Activated T-helper 2 cell treated with anti-CD3 and anti-CD28 coated beads, Interferon-gamma antibody, Interleukin-2, Interleukin-4, amounts not matched to agents 10 μg/mL and 5 μg/mL and 100 μg/mL, durations not matched to agents 14 hours and 24 hours and 36 hours (primary cell): ENCODE measurements at places on chromosomes 6 and 20.

DNA sequence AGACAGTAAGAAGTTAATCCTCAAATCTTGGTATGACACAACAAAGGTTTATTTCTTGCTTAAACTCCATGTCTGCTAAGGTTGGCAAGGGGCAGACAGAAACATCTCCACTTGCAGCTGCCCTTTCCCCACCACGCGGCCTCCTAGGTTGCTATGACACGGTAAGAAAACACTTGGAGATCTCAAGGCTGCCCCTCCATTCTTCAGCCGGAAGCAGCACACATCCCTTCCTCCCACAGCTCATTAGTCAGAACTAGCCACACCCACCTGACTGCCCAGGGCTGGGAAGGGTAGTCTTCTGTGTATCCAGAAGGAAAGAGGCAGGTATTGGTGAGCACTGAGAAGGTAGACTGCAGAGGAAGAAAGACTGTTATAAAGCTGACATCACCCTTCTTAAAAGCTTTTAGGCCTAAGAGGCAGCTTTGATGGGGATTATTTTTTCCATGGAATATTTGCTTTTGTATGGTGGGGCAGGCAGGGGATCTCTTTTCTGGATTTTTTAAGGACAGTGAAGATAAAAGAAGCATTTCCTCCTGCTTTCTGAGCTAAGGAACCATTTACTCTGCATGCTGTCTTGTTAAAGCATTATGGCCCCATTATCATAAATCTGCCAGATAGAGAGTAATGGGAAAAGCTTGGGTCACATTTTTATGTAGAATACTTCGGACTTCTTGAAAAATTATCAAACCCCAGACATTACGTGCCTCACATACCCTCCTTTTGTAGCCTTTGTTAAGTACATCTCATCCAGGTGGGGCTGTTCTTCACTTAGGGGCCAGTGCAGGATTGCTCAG, 41.6 kb downstream of the MRAP2 start:
- no peak for DNase-seq
- no peak overlapping the region for H3K4me3 ChIP-seq
- H3K36me3 ChIP-seq: no peaks in the 10 kb centered on the region
- no peak overlapping the region for H3K27ac ChIP-seq
- H3K27me3 ChIP-seq: no peaks in the 10 kb centered on the region

DNA sequence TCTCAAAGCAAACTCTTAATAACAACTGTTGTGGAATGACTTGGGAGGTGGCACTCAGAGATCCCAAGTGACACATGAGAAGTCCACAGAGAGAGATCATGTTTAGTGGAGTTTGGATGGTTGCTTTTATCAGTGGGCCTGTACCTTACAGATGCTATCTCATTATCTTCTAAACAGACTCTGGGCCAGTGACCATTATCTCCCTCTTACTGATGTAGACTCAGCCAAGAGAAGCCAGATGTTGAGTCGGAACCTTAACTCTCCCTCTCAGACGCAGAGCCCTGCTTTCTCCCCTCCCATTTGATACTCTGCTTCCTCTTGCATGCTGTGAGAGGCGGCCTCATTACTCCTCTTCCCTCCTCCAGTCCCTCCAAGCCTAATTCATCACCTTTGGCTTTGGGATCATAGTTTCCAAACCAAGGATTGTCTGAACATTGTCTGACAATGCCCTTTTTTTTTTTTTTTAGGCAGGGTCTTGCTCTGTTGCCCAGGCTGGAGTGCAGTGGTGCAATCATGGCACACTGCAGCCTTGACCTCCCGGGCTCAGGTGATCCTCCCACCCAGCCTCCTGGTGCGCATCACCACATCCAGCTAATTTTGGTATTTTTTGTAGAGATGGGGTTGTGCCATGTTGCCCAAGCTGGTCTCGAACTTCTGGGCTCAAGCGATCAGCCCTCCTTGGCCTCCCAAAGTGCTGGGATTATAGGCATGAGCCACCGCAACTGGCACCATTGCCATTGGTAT, 4.5 kb upstream of the DDR1 start:
- H3K4me3 ChIP-seq: no peak overlapping the region
- no peaks in the 10 kb centered on the region for H3K36me3 ChIP-seq
- no peak overlapping the region for H3K27ac ChIP-seq
- peaks cover 3% of the 10 kb centered on the region for H3K27me3 ChIP-seq
- DNase-seq: no peak

GRCh38 chr6:114176726-114177125, 166.1 kb downstream of the HS3ST5 start:
- no peaks in the 10 kb centered on the region for H3K27me3 ChIP-seq
- no peaks in the 10 kb centered on the region for H3K36me3 ChIP-seq
- no peak for DNase-seq
- H3K4me1 ChIP-seq: no peaks in the 10 kb centered on the region
- H3K27ac ChIP-seq: no peak overlapping the region

- no peaks in the 10 kb centered on the region for H3K36me3 ChIP-seq
- H3K27me3 ChIP-seq: peaks cover 10% of the 10 kb centered on the region
- H3K27ac ChIP-seq: no peak overlapping the region
- DNase-seq: no peak
These were observed 201.4 kb downstream of the ARHGAP18 start for GRCh38 chr6:129508477-129509145.

- DNase-seq: no peak
- no peaks in the 10 kb centered on the region for H3K36me3 ChIP-seq
- H3K4me1 ChIP-seq: peaks cover 2% of the 10 kb centered on the region
- no peak within 1 kb of the TSS for H3K27ac ChIP-seq
These were observed at the start of gene IP6K3 for GRCh38 chr6:33746651-33747100. Gene IP6K3 (minus strand): TSS chr6:33746905. CDS start chr6:33735476, 11,429 bp downstream.
